ENCODE measurements at places on chromosomes 5 and 9.

GRCh38 chr5:156758011-156758791, 91.9 kb upstream of the PPP1R2B start:
- DNase-seq: no peak

DNA sequence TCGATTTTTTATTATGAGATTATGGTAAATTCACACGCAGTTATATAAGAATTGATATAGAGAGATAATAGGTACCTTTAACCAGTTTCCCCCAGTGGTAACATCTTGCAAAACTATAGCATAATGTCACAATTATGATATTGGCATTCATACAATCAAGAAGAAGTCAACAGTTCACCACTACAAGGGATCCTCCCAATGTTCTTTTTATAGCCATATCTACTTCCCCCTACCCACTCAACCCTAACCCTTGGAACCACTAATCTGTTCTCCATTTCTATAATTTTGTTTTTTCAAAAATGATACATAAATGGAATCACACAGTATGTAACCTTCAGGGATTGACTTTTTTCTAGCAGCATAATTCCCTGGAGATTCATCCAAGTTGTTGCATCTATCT, 9.8 kb downstream of the ACTL7B start:
- no peak for DNase-seq

DNA sequence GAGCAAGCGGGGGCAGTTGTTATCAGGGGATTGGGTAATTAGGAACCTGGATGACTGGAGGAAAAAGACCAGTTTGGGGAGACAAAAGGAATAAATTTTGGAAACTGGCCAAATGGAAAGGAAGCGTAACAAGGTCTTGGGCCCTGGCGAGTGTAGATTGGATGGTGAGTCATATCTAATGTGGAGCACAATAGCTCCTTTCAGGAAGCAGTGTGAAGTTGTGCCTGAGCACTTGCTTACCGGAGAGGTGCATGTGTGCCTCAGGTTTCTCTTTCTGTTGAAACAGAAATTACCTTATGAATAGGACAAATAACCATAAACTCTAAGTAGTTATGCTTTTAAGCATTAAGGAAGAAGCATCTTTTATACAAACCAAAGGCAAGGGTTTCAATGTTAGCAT, 176.4 kb downstream of the KIF4B start:
- DNase-seq: no peak

- no peak for DNase-seq
Observed at GRCh38 chr5:20572614-20573013, 584.6 kb upstream of the CDH18 start.

DNA sequence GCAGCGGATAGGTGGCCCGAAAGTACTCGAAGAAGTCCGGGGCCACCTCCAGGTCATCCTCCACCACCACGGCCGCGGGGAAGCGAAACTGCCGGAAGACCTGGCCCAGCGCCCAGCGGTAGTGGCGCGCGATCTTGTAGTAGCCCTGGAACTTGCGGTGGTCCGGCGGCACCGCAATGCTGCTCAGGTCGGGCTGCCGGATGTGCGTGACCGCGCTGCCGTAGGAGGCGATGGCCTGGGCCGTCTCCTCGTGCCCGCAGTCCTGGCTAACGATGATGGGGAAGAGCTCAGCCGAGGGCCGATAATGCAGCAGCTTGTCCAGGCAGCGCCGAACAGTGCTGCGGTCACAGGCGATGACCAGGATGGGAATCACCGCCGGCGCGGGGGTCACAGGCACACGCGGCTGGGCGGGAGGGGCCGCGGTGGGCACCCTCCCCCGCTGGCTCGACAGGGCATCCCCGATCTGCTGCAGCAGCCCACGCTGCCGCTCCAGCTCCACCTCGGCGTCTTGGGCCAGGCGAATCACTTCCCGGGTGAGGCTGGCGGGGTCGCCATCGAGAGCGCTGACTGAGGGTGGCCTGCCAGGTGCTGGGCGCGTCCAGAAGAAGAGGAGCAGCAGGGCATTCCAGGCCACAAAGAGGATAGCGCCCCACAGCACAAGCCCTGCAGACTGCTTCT, 10.2 kb downstream of the MGAT1 start:
- no peak for DNase-seq

- no peak for DNase-seq
Observed at GRCh38 chr9:96020792-96021550, 145.5 kb downstream of the ERCC6L2 start.

DNA sequence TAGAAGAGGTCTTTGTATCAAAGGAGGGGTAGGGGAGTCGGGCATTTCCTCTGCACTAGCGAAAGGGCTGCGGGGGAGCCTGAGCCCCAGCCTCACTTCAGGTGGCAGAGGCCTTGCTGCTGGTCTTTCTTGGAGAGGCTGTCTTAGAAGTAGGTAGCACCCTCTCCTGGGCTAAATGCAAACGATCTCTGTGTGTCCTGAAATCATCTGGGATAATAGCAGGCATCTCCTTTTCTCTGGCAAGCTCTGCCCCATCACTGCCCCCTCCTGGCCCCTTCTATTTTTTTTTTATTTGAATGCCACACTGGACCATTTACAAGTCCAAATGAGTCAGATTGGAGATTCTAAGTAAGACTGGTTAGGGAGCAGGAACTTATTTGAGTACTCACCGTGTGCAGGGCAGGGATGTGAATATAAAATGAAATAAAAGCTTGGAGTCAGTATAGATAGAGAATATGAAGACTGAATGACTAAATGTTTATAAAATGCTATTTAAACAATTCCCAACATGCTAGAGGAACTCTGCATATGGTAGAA, 137.1 kb downstream of the FGF1 start:
- peak; percentile 55 for DNase-seq

GRCh38 chr5:173331287-173331686, 3.1 kb upstream of the STC2 start:
- no peak for DNase-seq

DNA sequence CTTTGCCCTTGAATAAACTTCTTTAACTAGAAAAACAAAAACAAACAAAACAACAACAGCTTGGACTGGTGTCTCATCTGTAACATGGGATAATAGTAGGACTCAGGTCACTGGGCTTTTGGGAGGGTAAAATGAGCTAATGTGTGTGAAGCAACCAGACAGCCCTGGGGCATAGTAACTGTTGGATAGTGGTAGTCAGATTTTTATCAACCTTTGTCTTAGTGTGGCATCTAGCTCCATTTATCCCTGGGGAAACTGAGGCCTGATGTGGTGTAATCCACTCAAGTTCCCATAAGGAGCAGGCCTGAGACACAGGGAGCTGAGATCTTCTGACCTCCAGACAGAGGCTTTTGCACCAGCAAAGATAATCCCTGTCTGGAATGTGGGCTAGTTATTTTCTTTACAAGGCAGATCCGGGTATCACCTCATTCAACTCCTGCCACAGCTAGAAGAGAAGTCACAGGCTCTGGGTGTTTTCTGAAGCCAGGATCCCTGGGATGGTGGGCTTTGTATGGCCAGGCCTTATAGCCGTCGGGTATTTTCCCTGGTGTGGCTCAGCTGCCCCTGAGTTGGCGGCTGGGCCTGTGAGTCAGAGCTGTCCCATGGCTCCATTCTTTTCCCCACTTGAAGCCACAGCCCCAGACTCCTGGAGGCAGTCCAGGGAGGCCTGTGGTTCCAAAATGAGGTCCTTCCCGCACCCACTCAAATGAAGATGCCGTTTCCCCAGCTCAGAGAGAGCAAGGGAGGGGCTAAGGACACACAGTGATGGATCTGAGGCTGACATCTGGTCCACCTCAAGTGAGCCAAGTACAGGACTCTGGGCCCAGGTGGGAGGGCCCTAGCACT, 26.1 kb upstream of the CSF1R start:
- DNase-seq: no peak
